Activated T-cell treated with anti-CD3 and anti-CD28 coated beads, Interleukin-2, amount 50 U/mL, for 24 hours (primary cell): ENCODE measurements at places on chromosomes 16 and 17.

DNA sequence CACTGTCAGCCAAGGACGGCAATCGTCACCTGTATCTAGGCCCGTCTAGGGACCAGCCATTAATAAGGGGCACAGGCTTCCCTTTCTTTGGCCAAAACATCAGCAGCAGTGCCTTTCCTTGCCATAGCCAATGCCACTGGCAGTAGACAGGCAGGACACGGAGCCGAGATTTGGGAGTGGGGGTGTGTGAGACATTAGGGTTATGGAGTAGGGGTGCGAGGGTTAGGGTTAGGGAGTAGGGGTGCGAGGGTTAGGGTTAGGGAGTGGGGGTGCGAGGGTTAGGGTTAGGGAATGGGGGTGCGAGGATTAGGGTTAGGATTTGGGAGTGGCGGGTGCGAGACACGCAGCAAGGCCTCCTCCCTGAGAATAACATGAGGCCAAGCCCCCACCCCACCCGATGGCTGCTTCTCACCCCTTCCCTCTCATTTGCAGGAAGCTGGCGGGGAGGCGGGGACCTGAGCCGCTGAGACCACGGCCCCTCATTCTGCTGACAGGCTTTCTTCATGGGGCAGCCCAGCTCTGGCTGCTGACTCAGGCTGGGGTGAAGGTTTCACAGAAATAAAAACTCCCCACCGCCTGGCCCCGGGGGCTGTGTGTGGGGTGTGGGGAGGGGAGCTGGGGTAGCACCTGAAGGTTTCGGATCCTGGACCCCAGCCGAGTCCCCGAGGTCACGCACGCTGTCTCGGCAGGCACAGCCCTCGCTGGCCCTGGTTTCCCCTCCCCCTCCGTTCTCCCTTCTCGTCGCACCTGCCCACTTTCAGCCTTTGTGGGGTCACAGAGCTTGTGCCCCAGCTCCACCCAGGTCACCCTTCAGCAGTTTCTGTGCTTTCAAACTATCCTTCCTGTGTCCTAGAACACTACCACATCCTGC is 93.8 kb downstream of the PGS1 start:
- DNase-seq = no peak

GRCh38 chr16:58027916-58028455 is 2.4 kb downstream of the MMP15 start:
- no peak for DNase-seq

DNA sequence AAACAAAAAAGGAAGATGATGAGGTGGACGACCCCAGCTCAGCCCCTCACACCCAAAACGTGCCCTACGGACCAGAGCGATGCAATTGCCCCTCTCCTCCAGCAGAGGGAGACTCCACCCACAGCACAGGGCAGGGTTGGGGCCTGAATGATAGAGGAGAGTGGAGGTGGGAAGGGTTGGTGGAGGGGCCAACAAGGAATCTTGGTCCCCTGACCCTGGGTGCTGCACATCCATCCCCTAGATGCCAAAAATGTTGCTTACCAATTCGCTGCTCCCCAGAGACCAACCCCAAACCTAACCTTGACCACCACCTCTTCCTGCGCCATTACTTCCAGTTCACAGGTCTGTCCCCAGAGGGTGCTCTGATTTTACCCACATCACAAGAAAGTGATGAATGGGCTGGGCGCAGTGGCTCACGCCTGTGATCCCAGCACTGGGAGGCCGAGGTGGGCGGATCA is 12.9 kb downstream of the P2RX5 start:
- DNase-seq = peak; percentile 76

GRCh38 chr16:68636064-68636560 is 9.0 kb upstream of the CDH3 start:
- DNase-seq = no peak

GRCh38 chr17:73647301-73647695 is 3.1 kb upstream of the SDK2 start:
- DNase-seq = no peak

DNA sequence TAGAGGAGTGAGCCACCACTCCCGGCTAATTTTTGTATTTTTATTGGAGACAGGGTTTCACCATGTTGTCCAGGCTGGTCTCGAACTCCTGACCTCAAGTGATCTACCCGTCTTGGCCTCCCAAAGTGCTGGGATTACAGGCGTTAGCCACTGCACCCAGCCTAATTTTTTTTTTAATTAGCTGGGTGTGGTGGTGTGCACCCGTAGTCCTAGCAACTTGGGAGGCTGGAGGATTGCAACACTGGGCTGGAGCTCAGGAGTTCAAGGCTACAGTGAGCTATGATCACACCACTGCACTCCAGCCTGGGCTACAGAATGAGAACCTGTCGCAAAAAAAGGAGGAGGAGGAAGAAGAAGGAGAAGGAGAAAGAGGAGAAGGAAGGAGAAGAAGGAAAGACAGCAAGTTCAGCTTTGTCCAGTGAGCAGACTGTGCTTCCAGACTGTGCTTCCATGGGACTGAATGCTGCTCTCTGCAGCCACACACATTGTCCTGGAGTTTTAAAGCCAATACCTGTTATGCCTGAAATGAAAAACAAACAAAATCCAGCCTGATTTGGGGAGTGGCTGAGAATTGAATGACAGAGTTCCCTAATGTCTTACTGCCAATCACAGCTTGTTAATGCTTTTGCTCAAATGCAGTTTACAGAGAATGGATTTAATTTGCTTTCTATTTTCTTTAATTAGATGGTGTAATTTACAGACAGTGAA is 2.8 kb upstream of the TNFRSF13B start:
- no peak for DNase-seq

DNA sequence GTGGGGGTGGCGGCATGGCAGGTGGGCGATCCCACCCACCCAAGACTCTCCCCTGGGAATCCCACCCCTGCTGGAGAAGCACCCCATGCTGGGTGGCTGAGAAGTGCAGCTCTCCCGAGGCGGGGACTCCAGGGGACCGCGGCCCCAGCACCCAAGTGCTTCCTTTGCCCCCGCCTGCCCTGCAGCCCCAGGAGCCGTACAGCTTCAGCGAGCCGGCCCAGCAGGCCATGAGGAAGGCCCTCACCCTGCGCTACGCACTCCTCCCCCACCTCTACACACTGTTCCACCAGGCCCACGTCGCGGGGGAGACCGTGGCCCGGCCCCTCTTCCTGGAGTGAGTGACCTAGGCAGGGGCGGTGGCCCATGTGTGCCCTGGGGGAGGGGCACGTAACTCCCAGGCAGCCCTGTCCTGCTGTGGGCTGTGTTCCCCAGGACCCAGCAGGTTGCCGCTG is 11.7 kb downstream of the GAA start:
- no peak for DNase-seq

GRCh38 chr16:1033128-1033679 is 39.3 kb upstream of the SSTR5 start:
- no peak for DNase-seq
